ENCODE measurements at places on chromosomes 11 and 22. TPM values are rescaled to one million over a fixed set of nuclear protein-coding genes. Genes with fewer than 3 reads are reported as not detected.
A peak's percentile ranks its signal among the peaks of the same experiment; 100 is the strongest.

GRCh38 chr11:74371269-74372052, 26.8 kb downstream of the PGM2L1 start:
- DNase-seq, result no peak

Gene CNGA4
- total RNA-seq, result 0.79 TPM

GRCh38 chr11:44112091-44112821, 16.8 kb downstream of the EXT2 start:
- no peak for DNase-seq

- DNase-seq, result no peak
These were observed 86.3 kb upstream of the BLID start for GRCh38 chr11:122202161-122202950.

DNA sequence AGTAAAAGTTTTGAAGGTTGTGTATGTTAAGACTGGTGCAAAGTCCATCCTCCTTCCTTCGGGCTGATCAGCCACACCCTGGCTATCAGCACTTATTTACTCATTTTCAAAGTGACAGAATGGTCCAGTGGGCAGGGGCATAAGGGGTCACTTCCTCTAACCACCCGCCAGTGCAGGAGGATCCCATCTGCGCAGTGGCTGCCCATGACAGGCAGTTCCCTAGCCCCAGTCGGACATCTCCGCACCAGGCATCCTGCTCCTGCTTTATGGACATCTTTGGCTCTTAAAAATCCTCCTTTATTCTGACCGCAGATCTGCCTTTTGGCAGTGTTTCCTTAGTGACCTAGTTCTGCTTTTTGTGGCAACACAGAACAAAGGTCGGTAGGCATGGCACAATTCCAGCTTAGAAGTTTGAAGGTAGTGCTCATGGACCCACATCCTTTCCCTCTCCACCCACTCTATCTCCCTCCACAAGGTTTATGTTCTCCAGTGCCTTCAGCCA, 55.9 kb downstream of the BMAL1 start:
- no peak for DNase-seq

Gene HTR3B
- total RNA-seq, result not detected

DNA sequence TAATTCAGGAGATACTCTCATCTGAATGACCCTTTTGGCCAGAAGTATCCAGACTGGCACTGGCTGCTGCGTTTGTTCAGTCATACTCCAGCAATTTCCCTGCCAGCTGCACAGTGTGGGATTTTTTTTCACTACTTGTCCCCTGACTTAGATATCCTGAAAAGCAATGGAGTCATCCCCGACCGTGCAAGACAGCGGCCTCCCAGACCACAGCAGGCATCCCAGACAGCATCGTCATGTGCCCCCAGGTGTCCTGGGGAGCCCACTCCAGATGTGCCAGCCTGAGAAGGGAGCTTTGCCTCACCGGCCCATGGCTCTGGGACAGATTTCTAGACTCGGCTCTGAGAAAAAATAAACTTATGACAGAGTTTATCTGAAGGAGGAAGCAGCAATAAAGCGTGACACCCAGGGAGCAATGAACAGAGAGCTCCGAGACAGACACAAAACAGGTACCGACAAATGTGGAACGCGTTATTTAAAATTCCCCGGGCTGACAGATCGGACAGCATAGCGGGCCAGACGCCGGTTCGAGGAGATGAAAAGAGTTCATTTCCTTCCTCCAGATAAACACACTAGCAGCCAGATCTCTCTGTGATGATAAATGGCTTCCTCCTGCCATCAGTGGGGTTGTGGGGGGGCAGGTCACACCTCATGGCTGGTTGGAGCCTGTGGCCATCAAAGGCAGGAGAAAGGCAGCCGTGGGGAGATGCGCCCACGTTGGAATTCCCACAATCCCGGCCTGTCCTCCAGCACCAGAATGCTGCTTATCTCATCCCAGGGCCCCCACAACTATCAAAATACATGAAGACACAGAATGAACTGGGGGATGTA, 106.4 kb upstream of the FGF3 start:
- peak; percentile 28 for DNase-seq

DNA sequence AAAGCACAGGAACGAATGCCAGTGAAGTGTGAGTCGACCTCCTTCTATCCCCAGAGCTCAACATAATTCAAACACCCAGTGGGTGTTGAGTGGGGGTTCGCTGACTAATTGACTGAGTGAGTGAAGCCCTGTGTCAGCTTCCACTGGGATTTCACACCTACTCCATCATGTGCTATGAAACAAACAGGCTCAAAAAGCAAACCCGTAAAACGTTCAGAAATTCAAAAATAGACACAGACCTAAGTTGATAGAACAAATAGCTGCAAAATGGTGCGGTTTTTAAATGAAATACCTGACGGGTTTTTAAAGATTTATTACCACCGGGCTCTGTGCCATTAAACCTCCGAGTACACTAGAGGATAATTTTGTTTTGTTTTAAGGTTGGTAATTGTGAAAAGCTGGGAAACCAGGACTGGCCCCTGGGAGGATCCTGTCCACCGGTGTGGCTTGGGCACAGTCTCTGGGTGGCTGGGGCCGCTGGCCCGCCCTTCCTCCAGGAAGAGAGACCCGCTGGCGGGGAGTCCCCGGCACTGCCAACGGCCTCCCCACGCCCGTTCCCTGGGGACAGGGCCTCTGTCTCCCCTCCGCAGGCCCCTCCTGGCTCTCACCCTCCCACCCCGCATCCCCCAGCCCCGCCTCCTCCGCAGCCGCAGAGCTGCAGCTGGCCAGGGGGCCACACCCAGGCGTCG, 13.6 kb downstream of the KCNJ5 start:
- peak; percentile 47 for DNase-seq

Gene APOL4
- total RNA-seq, result not detected

- no peak for DNase-seq
These were observed 2.3 kb downstream of the THY1 start for GRCh38 chr11:119420631-119421030.

- DNase-seq, result no peak
These were observed 79.9 kb downstream of the GRAMD1B start for GRCh38 chr11:123509737-123510578.

Gene TMEM86A
- total RNA-seq, result 0.58 TPM

DNA sequence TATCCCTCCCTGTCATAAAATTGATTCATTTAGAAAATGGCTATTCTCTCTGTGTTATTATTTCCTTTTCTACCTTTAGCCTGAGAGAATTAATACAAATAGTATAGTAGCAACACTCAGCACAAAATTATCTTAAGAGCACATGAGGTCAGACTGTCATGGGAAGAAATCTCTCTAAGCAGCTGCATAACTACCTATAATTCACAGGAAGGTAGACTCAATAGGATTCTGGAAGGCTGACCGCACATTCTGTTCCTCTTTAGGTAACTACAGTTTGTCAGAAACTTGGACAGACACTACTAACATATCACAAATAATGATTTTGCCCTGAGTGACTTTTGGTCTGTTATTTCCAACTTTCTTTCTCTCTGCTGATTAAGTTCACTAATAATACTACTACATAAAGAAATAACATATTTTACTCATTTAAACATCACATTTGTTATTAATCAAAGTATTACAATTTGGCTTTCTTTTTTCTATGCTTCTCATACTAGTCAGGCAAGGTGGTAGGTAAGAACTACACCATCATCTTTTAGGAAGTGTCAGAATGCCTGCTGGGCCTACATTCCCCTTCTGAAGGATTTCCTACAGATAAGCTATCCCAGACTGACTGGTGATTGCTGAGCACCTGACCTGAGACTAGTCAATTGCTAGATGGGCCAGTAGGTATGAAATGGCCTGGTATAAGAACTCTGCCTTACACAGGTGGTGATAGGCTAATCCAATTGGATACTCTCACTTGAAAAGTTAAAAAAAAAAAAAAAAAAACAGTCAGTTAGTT, 325.1 kb downstream of the DLG2 start:
- no peak for DNase-seq

GRCh38 chr11:1837171-1838076, 1.4 kb upstream of the TNNI2 start:
- DNase-seq, result peak; percentile 88

GRCh38 chr22:17957693-17958092, 66.7 kb downstream of the MICAL3 start:
- no peak for DNase-seq

DNA sequence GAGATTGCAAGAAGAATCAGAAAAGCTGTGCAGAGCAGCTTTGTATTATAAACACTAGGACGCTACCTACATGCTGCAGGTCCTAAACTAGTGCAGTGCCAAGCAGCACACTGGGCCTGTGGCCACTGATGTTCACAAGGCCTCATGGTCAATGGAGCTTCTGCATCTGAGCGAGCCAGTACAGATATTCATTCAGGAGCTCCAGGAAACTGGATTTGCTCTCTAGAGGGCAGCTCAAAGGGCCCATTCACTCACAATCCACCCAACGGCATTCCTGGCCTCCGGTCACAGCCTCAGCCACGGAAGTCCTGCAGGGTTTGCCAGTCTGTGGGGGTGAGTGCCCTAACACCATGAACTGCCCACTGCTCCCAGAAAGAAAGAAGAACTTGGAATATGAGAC, 5.8 kb upstream of the TBC1D10A start:
- DNase-seq, result no peak

DNA sequence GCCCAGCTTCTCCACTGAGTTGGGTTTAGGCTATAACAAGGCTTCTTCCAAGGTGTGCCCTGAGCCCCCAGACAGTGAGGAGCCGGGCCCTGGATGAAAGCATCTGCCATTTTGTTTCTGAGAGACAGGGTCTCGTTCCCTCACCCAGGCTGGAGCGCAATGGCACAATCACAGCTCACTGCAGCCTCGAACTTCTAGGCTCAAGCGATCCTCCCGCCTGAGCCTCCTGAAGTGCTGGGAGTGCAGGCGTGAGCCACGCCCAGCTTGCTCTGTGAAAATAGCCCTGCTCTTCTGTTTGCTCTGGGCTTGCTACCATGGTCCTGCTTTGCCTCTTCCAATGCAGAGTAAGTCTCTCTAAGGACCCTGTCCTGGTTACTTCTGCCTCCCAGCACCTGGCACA, 6.7 kb downstream of the DENND6B start:
- no peak for DNase-seq

DNA sequence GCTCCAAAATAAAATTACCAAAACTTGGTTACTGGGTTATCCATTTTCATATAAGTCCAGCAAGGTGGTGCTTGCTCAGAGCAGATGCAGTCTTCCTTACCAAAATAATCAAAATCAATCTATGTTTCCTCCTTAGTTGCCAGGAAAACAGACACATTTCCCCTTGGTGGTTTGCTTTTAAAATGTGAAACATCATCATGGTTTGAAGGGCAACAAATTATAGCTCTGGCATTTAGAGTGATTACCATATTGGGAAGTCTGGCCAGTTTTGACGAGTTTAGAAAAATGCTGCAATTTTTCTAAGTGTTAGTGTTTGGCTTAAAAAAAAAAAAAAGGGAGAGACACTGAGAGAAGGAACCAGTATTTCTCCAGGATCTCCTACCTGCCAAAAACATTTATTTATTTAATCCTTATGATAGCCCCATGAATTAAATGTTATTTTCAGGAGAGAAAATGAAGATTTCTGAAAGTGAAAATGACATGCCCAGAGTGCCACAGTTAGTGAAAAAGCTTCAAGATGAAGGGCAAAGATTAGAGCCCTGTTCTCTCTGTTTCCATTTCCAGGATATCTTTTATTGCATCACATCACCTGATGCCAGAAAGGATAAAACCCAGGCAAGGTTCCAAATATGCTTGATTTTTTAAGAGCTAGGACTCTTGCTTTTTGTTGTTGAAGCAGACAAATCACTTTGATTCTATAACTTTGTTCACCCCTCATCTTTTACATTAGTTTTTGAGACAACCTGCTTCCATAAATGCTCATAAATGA, 29.6 kb upstream of the TBCEL start:
- DNase-seq, result no peak

Gene HORMAD2
- not detected for total RNA-seq

DNA sequence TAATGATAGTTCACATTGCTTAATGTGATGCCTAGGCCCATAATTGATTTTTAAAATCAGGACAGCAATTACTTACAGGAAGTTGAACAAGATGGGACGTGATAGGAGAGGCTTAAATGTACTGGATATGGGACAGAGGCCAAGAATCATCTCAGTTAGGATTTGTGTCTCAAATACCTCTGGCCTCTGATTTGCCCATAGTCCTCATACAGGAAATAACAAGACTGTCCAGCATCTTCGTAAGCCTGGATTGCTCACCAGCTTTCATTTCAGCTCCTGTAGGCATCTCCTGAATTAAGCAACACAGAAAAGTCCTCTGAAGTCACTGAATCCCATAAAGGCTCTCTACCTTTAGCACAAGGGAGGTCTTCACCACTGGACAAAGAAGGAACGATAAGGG, at the start of gene MRGPRX3:
Gene MRGPRX3 (plus strand): TSS at position 231 of the 400 bp plus-strand sequence. CDS start 4,632 bp downstream, outside the sequence.
- DNase-seq, result no peak

DNA sequence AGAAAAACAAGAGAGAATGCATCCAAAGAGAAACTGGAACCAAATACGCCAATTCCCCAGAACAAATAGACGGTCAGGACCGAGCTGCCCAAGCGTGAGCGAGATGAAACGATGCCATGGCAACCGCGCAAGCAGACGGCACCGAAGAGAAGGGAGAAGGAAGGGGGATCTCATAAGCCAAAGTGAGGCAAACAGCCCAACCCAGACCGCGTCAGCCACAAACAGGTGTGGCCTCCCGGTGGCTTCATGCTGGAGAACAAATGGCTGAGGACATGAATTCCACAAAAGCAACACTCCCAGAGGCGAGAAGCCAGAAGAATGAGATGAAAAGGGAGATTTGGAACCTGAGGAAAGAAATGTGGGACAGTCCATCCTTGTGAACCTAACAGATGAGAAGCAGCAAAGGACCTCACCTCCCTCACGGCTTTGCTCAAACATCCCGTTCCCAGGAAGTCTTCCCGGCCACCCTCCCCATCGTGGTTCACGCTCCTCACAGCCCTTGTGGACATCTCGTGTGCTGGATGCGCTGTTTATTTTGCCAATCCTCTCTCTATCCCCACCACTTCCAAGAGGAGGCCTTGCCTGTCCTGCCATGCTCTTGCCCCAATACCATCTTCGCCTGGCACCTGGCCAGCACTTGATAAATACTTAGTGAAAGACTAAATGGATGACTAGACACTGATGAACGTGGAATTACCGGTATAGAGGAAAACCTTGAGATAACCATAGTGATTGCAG, 89.1 kb upstream of the RTL6 start:
- no peak for DNase-seq

- DNase-seq, result no peak
These were observed 81.6 kb downstream of the LRRC4C start for GRCh38 chr11:41377709-41378394.

Gene TRIM49
- not detected for total RNA-seq

Gene NXPE1
- not detected for total RNA-seq

DNA sequence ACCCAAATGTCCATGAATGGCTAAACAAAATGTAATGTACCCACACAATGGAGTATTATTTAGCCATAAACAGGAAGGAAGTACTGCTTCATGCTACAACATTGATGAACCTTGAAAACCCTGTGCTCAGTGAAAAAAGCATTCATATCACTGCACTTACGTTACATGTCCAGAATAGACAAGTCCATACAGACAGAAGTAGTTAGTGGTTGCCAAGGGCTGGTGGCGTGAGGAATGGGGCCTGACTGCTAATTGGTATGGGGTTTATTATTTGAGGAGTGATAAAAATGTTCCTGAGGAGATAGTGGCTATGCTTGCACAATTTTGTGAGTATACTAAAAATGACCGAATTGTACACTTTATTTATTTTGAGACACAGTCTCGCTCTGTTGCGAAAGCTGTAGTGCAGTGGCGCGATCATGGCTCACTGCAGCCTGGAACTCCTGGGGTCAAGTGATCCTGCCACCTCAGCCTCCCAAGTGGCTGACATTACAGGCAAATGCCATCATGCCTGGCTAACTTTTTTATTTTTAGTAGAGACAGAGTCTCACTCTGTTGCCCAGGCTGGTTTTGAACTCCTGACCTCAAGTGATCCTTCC, 7.7 kb upstream of the SYVN1 start:
- DNase-seq, result no peak
